Left forelimb (tissue), 1 donor: ENCODE measurements at places on chromosomes 16 and 17.

- no peak for DNase-seq
Measured at GRCh38 chr17:179781-180380, 1.6 kb downstream of the DOC2B start.

DNA sequence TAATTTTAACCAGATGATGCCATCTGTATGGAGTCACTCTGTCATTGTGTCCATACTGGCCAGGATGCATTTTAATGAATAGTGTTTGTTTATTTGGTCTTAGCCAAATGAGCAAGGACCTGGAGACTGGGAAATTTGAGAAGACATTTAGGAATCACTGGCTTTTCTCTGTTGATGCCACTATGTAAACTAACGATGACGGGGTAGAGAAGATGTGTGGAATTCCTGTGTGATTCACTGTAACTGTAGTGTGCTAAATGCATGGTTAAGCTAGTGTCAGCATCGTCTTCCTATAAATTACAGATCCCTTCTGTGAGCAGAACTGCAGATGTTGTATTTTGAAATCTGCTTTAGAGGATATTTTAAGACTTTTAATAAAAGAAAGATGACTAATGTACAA lies 66.6 kb downstream of the NOS2 start:
- DNase-seq: no peak

DNA sequence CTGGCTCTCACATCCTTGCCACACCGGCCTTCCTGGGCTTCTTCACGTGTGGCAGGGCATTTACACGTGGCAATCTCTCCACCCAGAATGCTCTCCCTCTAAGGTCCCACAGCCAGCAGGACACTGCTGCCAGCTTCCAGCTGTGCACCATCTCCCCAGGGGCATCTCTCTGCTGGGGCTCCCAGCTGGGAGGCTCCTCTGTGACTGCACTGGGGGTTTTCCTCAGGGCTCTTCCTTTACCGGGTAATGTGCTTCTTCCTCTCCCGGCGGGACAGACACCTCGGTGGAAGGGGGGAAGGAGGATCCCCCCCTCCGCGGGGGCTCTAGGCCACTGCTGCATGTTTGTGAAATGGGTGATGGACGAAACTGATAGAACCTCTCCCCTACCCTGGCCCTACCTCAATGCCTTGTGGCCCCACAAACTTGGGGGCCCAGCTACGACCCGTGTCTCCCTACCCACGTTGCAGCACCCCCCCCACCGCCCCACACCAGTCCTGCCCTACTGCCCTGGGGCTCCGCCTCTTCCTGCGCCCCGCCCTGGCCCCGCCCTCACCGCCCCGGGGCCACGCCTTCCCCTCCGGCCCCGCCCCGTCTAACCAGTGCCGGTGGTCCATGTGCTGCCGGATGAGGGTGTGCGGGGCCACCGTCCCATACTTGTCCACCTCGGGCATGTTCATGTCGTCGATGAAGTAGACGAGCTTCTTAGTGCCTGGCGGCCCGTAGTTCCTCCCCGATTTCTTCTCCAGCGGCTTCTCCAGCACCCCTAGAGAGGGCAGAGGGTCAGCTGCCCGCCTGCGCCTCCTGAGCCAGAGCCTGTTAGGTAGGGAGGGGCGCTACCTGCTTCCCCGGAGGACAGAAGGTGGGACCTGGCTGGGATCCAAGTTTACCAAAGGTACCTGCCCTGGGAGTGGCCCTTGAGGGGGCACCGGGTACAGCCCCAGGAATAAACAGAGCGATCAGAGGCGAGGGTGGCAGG lies 92.6 kb downstream of the DNAH17 start:
- DNase-seq: no peak

DNA sequence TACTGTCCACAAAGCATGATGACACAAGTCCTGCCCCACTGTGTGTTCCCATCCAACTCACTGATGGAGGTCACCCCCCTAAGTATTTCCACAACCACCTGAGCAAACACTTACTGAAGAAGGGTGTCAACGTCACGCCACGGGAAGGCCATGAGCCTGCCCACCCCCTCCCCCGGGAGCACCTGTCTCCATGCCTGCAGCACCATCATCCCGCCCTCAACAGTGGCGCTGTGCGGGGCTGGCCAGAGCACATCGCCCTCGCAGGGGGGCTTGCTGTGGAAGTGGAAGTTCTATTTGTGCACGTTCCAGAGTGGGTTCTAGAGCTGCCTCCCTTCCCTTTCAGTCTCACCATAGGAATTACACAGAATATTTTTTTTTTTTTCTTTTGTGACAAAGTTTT lies 4.3 kb upstream of the MBTPS1 start:
- no peak for DNase-seq

DNA sequence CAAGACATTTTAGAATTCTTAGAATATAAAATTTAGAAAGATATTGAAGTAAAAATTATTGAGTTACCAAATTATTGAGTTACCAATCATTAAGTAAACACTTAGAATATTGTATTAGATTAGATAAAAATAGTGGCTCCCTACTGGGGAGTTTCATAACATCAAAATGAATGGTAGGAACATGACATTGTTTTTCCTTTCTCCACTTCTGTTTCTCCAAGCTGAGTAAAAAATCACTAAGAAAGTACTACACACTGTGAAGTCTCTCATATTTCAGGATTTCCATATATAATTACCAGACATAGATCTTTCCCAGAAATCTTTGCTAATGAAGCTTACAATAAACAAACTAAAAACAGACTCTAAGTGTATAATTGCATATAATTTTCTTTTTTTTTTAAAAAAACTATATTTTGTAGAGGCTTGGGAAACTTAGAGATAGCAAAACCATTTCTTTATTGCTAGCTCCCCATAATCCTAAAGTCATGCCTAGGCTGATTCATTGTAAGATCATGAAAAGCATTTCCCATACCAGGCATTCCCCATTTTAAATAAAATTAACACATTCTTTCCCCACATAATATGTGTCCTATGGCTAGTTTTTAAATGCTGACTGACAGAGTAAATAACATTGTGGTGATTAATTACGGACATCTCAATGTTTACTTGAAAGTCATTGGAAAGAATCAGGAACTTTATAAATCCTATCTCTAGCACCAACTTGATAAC lies 1408.7 kb upstream of the GOT2 start:
- no peak for DNase-seq

GRCh38 chr16:2331199-2331930 lies 9.2 kb downstream of the ABCA3 start:
- DNase-seq: no peak

DNA sequence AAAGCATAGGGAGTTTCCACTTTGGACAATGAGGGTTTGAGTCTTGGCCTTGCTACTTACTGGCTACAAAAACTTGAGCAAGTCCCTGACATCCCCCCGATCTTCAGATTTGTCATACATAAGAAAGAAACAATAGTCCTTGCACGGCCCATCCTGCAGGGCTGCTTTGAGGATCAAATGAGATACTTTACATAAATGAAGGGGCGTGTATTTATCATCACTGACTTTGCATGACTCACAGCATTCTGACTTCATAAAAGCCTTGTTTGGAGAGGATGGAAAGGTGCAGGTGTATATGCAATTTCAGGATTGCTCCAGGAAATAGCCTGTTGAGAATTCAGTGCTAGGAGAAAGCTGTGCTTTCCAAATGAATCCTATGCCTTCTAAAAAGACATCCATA lies 465.0 kb upstream of the MAF start:
- DNase-seq: no peak

GRCh38 chr17:7582396-7583252 lies 1.0 kb upstream of the MPDU1 start:
- DNase-seq: no peak

DNA sequence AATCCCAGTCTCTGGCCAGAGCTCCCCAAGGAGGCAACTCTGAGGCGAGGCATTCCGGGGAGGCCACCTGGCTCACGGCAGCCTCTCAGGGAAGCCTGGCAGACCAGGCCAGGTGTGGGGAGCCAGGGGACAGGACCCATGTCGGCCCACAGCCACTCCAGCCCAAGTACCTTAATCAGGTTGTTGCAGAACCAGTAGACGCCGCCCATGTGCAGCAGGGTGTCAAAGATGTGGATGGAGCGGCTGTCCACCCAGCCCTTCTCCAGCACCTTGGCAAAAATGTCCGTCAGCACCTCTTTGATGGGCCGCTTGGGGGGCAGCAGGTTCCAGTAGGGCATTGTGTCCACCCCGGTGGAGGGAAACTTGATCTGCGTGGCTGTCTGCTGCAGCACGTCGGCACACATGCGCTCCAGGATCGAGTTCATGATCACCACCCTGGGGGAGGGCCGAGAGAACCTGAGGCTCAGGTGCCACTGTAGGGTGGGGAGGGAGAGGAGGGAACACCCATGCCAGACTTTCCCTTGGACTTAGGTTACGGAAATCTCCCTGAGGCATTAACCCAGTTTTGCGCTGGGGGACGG lies 7.8 kb downstream of the CSF3 start:
- no peak for DNase-seq

- DNase-seq: no peak
Measured at GRCh38 chr17:42866631-42867575, 15.9 kb downstream of the AOC3 start.

DNA sequence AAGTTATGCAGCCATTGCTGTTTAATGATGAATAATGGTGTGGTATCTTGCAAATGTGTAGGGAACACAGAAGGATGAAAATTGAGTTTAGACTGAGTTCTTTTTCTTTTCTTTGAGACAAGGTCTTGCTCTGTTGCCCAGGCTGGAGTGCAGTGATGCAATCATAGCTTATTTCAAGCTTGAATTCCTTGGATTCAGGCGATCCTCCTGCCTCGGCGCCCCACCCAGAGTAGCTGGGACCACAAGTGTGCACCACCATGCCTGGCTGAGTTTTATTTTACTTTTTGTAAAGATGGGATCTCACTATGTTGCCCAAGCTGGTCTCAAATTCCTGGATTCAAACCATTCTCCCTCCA lies 74.6 kb upstream of the TBC1D3K start:
- no peak for DNase-seq

DNA sequence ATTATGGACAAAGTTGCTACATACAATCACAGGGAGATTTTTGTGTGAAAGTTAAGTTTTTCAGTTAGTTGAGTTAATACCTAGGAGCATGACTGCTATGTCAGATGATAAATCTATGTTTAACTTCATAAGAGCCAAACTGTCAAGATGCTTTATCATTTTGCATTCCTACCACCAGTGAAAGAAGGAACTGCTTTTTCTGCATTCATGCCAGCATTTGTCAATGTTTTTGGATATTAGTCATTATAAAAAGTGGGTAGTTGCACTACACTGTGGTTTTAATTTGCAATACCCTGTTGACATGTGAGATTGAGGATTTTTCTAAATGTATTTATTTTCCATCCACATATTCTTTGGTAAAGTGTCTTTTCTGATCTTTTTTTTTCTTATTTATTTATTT lies 434.0 kb upstream of the MON1B start:
- DNase-seq: no peak

DNA sequence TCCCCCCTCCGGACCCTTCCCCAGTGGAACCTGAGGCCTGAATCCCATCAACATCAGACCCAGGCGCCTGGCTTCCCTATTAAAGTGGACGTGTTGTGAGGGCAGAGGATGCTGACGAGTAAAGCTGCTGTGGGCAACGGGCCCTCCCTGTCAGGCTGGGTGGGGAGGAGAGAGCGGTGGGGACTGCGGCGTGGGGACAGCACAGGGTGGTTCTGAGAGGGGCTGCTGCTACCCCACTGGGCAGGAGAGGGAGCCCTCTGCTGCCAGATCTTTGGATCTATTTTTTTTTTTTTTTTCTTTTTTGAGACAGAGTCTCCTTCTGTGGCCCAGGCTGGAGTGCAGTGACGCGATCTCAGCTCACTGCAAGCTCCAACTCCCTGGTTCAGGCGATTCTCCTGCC lies 5.9 kb downstream of the CA5A start:
- DNase-seq: no peak

GRCh38 chr17:60087882-60088669 lies 9.4 kb upstream of the HEATR6 start:
- no peak for DNase-seq

DNA sequence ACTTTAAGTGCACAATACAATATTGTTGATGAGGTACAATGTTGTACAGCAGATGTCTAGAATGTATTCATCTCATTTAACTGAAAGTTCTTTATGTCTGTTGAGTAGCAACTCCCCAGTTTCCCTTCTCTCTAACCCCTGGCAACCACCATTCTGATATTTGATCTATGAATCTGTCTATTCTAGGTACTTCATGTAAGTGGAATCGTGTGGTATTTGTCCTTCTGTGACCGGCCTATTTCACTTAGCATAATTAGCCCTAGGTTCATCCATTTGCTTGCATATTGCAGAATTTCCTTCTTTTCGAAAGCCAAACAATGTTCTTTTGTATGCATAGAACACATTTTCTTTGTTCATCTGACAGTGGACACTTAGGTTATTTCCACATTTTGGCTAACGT lies 10.8 kb downstream of the RGS9 start:
- DNase-seq: no peak

GRCh38 chr16:73021866-73022495 lies 25.9 kb downstream of the ZFHX3 start:
- DNase-seq: no peak

- DNase-seq: no peak
Measured at GRCh38 chr16:5709889-5710288, 612.3 kb upstream of the EEF2KMT start.

DNA sequence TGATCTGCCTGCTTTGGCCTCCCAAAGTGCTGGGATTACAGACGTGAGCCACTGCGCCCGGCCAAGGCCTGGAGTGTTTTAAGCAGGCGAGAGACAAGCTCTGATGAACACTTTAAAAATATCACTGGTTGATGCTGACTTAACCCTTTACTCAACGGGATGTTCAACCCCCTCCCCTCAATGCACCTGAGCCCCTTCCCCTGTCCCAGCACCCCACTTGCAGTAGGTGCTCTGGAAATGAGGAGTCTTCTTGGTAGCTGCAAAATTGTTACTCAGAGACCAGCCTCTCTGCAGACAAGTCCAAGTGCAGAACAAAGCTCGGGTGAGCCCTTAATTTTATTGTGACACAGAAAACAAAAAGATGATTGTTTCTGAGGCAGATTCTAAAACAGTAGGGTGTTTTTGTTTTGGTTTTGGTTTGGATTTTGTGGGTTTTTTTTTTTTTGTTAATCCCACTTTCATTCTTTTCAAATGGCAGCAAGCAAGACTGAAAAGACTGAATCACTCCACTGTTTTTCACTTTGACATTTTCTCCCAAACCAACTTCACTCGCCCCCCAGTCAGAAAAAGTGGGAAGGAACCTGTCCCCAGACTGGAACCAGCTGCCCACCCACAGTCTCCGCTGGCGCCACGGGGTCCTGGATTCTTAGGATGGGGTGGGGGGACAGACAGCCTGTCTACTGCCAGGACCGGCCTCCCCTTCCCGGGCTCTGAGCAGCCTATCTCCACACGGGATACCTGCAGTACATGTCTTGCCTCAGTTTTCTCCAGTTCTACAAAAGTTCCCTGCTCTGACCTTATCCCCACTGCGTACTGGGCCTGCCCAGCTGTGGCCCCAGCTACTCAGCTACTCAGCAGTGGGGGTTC lies 5.2 kb upstream of the PLLP start:
- no peak for DNase-seq
